ENCODE measurements at places on chromosomes 12 and 14.

DNA sequence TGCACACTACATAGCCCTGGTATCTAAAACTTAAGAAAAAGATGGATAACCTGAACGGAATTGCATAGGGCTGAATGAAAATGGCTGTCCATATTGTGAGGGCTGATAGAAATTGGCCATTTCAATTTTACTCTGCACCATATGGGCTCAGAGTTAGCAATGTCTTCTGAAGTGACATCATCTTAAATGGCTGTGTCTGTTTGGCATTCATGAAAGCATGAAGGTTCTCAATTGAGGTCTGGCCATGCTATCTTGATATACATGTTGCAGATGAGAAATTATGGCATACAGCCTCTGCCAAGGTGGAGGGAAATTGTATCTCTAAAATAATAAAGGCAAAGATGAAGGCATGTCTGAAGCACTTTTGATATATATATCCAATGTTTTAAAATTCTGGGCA lies 226.0 kb upstream of the PDE3A start:
- DNase-seq: no peak

- no peak for DNase-seq
These were observed 1.1 kb downstream of the CKB start for GRCh38 chr14:103521438-103521950.

DNA sequence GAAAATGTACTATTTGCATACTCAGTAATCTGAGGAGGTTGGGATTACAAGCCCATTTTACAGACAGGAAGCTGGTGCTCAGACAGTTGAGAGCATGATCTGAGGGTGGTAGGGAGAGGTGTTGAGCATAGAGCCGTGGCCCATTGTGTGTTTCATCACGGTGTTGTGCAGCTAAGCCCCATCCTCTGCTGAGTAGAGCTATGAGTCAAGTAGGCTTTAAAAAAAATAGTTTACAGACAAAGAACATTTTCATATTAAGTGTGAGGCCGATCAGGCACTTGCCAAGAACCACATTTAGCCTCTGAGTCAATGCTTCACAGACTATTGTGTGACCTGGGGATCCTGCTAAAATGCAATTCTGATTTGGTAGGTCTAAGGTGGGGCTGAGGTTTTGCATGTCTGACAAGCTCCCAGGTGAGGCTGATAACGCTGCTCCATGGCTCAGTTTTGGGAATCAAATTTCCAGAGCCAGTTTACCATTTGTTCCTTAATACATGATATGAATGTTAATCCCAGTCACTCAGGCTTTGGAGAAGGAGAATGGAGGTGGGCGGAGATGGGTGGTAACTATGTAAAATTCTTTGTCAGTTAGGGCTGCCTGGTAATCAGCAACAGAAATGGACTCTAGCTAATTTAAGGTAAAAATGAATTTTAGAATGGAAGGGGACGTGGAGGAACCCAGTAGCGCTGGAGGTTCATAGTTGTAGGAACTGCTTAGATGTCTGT lies 22.2 kb downstream of the ZNF664 start:
- DNase-seq: no peak

GRCh38 chr14:50231475-50232275 lies at the start of gene SOS2:
Gene SOS2, minus strand, starts transcription at chr14:50231578. Its CDS starts 295 bp downstream, at chr14:50231283.
- DNase-seq: peak; percentile 73

DNA sequence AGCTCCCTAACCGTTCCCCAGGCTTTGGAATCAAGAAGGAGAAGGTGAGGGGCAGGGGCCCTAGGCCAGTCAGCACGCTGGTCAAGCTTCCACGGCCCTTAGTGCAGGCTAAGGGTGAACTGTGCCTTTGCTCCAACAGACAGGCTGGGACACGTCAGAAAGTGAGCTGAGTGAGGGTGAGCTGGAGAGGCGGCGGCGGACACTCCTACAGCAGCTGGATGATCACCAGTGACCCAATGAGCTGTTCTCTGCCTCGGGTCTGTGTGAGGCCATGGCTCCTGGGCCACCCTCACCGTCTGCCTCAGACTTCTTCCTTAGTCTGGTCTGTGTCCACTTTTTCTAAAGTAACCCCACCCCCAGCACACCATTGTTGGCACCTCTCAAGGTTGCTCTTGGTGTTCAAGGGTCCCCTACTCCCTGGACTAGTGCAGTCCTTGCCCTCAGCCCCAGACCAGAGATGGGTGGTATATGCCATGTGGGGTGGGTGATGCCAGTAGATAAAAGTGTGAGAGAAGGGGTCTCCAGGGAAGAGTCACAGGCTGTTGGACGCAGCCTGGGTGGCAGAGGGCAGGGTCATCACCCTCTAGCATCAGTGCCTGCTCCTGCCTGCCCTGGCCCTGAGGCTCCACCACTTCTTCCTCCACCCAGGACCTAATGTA lies 20.7 kb downstream of the PRPF40B start:
- DNase-seq: no peak

- DNase-seq: no peak
These were observed 16.3 kb downstream of the SPX start for GRCh38 chr12:21542403-21542802.

- DNase-seq: no peak
These were observed 271.4 kb downstream of the NAV3 start for GRCh38 chr12:78101946-78102635.

- DNase-seq: no peak
These were observed 146.8 kb upstream of the RASSF8 start for GRCh38 chr12:25811656-25812126.

GRCh38 chr12:10638728-10639127 lies 25.3 kb upstream of the MAGOHB start:
- DNase-seq: no peak

- no peak for DNase-seq
These were observed 55.2 kb downstream of the EFCAB11 start for GRCh38 chr14:89899291-89899690.

- no peak for DNase-seq
These were observed 238.6 kb downstream of the ZFP36L1 start for GRCh38 chr14:68554231-68554630.

DNA sequence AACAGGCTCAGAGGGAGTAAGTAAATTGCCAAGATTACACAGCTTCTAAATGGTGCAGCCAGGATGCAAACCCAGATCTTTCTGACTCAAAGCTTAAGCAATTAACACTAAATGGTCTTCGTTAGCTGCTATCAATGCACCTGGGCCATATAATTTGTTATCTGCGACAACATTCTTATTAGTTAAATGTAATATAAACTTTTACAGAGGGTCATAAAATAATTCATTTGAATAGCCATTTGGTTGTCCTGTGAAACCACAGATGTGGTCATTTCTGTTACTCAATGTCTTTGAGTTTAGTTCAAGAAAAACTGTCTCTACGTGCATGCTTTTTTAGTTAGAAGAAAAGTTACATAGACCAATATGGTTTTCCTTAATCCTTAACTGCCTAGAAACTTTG lies 22.1 kb upstream of the NAP1L1 start:
- DNase-seq: no peak

- no peak for DNase-seq
These were observed 45.8 kb downstream of the CCNK start for GRCh38 chr14:99527026-99527425.

GRCh38 chr12:98373025-98373554 lies 142.3 kb upstream of the TMPO start:
- DNase-seq: no peak

Measured in stimulated activated CD8-positive, alpha-beta memory T cell treated with anti-CD3 and anti-CD28 coated beads, Interleukin-12 subunit alpha, Interleukin-12 subunit beta, amount 100 ng/mL, for 4 hours (primary cell).